ENCODE measurements at places on chromosomes 4 and X. TPM values are rescaled to one million over a fixed set of nuclear protein-coding genes. Genes with fewer than 3 reads are reported as not detected.

- DNase-seq, result no peak
These were observed 226.0 kb downstream of the RPA4 start for GRCh38 chrX:97109730-97110129.

- DNase-seq, result peak; percentile 87
These were observed at the start of gene ARHGAP24 for GRCh38 chr4:85474818-85475630. Gene ARHGAP24, plus strand, starts transcription at chr4:85475150.

GRCh38 chr4:169039251-169039954 lies 29.3 kb upstream of the CBR4 start:
- no peak for DNase-seq

DNA sequence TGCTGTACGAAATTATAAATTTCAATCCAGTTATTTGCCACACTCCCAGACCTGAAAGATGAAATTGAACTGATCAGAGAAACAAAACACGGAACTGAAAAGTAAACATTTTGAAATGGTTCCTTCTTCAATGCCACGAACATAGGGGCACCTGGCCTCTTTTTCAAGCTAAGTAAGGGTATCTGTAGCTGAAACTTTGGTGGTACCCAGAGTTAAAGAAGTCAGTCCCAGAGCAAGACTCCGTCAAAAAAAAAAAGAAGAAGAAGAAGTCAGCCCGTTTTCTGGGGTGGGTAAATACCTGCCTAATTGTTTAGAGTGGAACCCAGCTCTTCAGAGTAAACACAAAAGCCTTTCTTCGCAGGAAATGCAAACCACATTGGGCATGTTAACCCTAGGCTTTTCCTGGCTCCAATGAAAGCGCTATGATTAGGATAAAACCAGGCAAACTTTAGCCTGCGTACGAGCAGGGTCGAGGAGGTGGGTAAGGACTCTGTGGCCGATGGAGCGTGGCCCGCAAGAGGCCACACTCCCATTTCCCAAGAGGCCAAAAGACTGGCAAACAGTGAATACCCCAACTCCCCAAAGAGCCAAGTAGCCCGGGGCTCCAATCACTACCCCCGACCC lies 1.3 kb downstream of the ANTXR2 start:
- DNase-seq, result no peak

- no peak for DNase-seq
These were observed 1.1 kb downstream of the FSTL5 start for GRCh38 chr4:162162672-162163071.

DNA sequence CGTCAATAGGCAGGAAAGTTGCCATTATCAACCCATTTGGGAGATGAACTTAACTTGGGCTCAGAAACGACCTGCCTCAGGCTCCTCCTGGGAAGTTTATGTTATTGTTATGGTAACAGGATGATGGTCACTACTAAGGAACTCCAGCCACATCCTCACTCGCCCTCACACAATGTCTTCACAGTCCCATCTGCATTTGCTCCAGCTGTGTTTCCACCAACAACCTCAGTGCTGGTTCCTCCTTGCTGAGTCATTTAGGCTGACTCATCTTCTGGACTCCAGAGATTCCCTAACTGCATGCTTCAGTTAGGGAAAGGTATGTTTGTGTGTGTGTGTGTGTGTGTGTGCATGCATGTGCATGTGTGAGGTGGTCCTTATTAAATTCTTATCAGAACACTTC lies 293.4 kb upstream of the BOD1L1 start:
- peak; percentile 20 for DNase-seq

DNA sequence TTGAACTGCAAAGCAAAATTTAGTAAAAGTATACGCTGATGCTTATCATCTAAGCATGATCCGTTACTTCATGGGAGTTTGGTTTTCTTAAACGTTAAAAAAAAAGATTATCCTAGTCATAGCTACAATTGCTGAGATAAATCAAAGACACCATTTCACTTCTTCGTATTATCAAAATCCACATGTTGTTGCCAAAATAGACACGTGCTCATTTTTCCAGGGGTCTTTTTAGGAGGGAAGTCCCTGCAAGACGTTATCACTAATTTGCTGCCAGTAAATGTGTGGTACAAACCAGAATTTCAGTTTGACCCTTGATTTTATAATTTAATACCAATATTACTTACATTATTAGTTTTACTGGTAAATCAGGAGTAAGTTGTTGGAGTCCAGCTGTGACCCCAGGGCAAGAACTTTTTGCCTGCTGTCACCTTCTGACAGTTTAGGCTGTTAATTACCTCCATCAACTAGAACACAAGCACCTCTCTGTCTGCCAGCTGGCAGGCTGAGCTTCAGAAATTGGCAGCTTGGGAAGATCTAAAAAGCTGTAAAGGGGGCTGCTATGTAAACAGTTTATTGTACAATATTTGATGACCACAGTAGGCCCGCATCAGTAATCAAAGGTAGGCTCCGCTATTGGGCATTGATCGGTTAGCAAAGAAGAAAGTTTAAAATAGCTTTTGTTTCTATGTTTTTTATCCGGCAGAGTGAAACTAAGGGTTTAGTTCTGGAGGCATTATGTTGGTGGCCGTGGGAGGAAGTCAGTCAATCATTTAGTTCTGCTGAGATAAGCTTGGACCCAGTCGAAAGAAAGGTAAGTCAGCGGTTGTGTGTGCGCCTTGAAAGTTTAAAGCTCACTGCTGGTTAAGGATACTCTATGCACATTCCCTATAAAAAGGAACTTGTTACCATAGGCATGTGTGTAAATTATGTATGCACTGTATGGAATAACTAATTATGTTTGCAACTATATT lies 196.4 kb downstream of the FBXO8 start:
- no peak for DNase-seq

GRCh38 chr4:158397781-158398180 lies 123.9 kb upstream of the RXFP1 start:
- no peak for DNase-seq

GRCh38 chrX:68045008-68045577 lies 388.2 kb downstream of the OPHN1 start:
- no peak for DNase-seq

- no peak for DNase-seq
These were observed 808.7 kb downstream of the CENPC start for GRCh38 chr4:66736606-66737005.

GRCh38 chr4:175560604-175561003 lies 251.5 kb downstream of the GPM6A start:
- no peak for DNase-seq

DNA sequence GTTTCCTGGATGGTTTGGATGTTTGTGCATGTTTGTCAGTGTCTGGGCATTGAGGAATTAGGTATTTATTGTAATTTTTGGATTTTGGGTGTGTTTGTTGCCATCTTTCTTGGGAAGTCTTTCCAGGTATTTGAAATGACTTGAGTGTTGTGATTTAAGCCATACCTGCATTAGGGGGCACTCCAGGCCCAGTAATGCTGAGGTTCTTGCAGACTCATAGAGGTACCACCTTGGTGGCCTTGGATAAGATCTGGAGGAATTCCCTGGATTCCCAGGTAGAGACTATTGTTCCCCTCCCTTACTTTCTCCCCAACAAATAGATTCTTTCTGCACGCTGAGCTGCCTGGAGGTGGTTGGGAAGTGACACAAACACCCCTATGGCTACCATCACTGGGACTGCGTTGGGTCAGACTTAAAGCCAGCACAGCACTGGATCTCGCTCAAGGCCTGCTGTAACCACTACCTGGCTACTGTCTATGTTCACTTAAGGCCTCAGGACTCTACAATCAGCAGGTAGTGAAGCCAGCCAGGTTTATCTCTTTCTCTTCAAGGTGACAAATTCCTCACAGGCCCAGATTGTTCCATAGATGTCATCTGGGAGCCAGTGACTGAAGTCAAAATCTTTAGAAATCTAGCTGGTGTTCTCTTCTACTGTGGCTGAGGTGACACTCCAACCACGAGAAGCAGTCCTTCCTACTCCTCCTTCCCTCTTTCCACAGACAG lies 643.6 kb downstream of the PDHA2 start:
- no peak for DNase-seq

GRCh38 chr4:143598816-143599215 lies 85.3 kb downstream of the SMARCA5 start:
- no peak for DNase-seq

DNA sequence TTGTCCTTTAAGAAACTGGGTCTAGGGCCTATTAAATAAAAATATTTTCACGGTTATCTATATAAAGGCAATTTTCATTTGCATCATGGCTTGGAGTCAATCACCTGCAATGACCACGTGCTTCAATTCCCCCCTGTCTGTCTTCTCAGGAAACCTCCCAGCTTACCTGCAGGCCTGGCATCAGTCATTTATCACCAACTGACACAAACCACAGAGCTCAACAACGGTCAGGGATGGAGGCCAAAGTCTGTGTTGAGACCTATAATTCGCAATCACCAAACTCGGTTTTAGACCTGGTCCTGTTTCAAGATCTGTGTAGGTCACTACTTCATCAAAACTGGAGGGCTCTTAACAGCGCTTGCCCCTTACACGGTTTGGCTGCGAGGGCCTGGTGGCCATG lies 1.9 kb downstream of the SLC9A7 start:
- no peak for DNase-seq

DNA sequence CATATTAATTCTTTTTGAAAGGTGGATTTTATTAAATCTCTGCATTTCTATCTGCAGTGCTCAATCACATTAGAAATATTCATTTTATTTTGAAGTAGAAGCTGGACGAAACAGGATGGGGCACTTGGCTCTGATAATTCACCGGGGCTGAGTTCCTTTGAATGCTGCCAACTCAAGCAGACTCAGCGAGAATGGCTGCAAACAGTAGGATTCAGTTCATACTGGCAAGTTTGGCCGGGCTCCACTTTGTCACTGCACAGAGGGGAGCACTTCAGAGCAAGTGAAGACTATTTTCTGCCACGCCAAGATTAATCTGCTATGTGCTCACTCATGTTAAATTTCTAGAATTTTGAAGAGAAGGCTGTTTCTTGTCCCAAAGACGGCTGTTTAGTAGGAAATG lies 30.7 kb upstream of the KLHL8 start:
- no peak for DNase-seq

DNA sequence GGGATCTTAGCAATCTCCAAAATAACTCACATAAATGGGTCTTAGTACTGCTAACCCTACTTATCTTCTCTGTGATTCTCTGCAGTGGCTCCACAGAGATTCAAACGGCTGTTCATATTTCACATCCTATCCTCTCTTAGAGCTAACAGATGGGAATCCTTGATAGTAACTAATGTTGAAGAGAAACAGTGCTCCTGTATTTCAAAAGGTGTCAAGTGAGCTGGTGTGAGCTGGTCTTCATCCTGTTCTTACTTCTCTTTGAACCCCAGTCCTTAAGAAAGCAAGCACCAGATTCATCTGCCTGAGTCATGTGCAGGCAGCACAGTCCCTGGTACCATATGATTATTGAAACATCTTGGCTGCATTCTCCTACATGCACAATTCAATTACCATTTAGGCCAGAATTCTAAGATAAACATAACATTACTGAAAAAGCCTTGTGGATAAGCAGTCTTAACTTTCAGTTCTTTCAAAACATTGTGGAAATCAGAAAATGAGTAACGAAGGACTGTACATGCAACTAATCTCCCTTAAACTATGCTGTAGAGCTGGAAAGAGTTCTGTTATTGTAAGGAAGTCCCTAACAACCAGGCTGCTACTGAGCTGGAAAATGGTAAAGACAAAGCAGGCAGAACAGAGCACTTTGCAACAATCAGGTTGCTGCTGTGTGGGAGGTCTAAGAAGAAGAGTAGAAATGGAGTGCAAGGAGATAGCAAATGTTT lies 153.1 kb downstream of the NPNT start:
- DNase-seq, result no peak

DNA sequence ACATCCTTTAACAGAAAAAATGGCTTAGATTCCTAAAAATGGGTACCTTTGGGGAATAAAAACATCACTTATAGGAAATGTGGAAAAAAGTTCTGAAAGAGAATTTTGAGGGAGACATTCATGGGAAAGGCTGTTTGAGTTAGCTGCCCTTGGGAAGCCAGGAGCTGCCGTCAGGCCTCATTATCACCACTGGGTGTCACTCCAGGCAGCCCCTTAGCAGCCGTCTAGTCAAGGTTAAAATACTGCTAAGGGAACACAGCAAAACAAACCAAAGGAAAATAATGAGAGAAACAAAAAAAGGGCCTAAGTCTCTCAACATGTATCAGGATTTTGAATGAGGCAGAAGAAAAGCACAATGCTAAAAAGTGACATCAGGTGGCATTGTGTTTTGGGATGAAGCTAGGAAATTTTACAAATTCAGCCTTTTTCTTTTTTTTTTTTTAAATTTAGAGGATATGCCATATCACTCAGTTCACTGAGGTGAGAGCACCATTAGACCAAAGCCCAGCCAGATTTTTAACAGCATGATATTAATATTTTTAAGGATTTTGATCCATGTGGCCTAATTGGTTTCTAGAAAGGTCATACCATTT lies 235.3 kb downstream of the GPAT3 start:
- no peak for DNase-seq

DNA sequence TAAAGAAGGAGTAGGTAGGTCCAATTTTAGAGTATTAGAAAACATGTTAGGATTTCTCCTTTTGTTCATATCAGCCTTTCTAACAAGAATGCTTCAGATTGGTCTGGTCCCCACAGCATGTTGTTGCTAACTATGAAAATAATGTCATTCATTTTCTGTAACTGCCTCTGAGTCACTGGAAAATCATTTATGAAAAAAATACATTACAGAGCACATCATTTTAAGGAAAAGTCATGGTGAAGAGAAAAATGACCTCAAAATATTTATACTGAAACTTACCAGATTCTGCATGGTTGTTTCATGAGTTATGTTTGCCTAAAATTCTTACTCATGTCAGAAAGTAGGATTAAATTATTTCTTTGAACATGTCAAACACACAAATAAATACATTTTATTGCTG lies 35.2 kb downstream of the DTHD1 start:
- no peak for DNase-seq

DNA sequence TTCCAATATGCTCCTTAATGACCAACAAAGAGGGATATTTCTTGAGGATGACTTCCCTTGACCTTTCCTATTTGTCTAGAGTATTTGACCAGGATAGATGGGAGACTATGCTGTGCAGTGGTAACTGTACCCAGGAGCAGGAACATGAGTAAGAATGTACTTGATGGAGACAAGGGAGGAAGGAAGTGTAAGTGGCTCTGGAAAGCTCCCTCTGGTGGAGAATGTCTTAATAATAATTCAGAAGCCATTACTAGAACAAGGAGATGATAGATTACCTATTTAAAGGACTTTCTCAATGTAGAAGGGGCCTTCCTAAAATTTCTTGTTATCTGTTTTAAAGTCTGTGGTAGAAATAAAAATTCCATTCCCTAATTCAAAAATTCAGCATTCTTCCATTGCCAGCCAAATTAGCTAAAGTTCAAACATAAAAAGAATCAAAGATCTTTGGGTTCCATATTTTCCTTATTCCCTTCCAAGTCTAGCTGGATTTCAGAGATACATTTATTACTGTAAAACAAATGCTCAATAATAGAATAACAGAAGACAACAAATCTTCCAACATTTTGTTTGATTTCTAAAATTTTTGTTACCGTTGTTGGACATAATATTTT lies 83.8 kb downstream of the GRID2 start:
- DNase-seq, result no peak

GRCh38 chrX:33210156-33210555 lies 1.2 kb downstream of the DMD start:
- DNase-seq, result no peak

Gene HEPH
- total RNA-seq, result 143 TPM

Gene GAGE1
- not detected for total RNA-seq

Gene GLRA3
- not detected for total RNA-seq

Gene KDR
- total RNA-seq, result 6.5 TPM

Gene FAT1
- 243 TPM for total RNA-seq

Gene L1CAM
- total RNA-seq, result 4.3 TPM

Gene SLC25A14
- 7.1 TPM for total RNA-seq

Gene KLHL5
- total RNA-seq, result 19.1 TPM

Data from colonic mucosa (tissue), 4 donors.